Heart left ventricle (tissue), 16 donors: ENCODE measurements at places on chromosomes 7 and 10.
A peak's percentile ranks its signal among the peaks of the same experiment; 100 is the strongest.

GRCh38 chr10:36574207-36574606 lies 551.2 kb upstream of the ANKRD30A start:
- DNase-seq = no peak

- no peak for DNase-seq
These were observed 948.7 kb upstream of the GHITM start for GRCh38 chr10:83190614-83191013.

DNA sequence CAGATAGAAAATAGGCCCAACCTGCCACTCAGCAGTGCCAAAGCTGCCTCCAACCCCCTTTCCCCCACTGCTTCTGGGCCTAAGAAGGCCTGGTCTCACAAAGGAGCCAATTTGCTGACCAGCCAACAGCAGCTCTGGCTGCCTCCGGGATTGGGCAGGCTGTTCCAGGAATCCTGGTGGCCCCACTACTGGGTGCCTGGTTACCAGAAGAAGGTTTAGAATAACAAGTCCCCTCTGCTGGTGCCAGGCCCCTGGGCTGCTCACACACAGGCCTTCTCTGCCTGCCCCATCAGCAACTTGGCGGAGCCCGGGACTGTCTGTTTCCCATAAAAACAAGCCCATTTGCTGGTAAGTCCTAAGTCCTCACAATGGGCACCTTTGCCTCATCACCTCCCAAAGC lies 1.2 kb downstream of the PHKG1 start:
- peak; percentile 72 for DNase-seq

- DNase-seq = no peak
These were observed 6.9 kb upstream of the ZNF316 start for GRCh38 chr7:6630007-6630849.

DNA sequence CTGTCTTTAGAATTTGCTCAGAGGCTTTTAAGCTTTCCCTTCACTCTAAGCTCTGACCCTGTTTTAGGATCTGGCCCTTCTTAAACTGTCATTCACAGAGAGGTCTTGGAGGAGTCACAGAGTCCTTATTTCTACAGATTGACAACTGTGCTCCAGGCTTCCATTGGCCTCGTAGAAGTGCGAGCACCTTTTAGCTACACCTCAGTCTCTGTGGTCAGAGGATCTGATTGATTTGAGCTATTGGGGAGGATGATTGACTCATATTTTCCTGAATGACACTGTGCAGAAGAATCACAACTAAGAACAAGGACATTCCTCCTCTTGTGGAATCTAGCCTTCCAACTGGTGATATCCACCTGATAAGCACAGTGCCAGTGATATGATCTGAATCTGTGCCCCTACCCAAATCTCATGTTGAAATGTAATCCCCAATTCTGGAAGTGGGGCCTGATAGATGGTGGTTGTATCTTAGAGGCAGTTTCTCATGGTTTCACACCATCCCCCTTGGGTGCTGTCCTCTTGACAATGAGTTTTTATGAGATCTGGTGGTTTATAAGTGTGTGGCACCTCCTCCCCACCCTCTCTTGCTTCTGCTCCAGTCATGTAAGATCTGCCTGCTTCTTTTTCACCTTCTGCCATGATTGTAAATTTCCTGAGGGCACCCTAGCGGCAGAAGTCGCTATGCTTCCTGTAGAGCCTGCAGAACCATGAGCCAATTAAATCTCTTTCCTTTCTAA lies 3.2 kb downstream of the CYP3A7 start:
- DNase-seq = no peak

DNA sequence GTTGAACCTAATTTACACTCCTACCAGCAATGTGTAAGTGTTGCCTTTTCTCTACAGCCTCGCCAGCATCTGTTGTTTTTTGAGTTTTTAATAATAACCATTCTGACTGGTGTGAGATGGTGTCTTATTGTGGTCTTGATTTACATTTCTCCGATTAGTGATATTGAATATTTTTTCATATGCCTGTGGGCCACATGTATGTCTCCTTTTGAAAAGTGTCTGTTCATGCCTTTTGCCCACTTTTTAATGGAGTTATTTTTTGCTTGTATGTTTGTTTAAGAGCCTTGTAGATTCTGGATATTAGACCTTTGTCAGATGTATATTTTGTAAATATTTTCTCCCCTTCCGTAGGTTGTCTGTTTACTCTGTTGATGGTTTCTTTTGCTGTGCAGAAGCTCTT lies 195.3 kb downstream of the DNAJB6 start:
- DNase-seq = no peak

DNA sequence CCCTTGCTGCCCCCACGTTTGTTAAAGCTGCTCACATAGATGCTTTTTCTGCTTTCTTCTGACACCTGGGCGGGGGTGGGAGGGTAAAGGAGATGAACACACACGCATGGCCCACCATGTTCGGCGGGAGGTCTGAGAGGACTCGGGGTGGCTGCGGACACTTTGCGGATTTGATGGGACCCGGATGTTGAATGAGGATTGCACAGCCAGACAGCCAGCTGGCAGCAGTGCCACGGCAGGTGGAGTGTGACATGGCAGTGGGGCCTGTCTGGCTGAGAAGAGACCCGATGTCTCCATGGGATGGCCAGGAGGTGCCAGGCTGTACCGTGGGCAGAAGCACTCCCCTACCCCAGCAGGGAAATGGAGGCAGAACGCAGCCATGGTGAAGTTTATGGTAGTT lies 31.2 kb downstream of the PPP2R2D start:
- no peak for DNase-seq

DNA sequence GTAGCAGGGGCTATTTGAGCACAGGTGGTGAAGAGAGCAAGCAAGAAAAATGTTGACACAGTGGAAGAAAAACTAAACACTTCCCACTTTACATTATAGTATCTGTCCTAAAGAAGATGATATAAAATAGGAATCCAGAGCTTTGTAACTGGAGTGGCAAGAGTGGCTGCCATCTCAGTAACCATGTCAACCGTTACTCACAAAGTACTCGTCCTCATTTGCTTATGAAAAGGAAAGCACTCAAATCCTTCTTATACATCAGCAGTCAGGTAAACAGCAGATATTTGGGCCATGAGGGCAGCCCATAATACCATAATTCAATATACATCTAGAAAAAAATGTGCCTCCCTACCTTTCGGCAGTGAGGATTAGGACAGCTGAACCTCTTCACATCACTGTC lies 70.1 kb downstream of the RNF216 start:
- no peak for DNase-seq

DNA sequence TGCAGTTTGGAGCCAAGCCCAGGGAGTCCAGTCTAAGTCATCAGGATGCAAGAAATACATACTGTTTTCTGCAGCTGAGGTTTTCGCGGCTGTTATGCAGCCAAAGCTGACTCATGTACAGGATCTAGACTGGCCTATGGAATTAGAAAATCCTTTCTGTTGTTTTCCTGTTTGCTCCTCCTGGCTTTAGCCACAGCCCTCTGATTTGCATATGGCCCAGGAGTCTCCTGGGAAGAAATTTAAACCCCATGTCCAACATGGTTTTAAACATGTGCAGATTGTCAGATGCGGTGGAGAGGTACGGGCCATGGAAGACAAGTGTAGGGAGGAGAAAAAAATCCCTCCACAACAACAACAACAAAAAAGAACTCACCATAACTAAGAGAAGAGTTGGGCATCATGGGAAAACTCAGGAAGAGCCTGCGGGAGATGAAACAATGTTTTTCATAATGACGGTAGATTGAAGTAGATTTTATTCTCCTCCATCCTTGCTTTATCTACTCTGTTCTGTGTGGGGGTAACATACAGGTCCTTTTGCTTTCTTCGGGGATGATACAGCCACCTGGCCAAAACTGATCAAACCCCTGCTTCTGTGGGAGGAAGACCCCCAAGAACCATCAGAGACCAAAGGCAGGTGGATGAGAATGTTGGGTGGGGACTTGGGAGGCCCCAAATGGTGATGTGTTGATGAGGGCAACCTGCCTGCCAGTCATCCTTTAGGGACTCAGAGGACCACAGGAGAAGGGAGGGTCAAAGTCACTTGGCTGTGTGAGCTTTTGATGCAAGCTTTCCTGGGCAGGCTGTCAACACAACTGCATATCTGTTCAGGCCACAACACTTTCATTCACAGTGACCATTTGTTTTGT lies 29.8 kb upstream of the GNA12 start:
- no peak for DNase-seq

- DNase-seq = no peak
These were observed 12.2 kb downstream of the TAS2R16 start for GRCh38 chr7:122983261-122983660.

DNA sequence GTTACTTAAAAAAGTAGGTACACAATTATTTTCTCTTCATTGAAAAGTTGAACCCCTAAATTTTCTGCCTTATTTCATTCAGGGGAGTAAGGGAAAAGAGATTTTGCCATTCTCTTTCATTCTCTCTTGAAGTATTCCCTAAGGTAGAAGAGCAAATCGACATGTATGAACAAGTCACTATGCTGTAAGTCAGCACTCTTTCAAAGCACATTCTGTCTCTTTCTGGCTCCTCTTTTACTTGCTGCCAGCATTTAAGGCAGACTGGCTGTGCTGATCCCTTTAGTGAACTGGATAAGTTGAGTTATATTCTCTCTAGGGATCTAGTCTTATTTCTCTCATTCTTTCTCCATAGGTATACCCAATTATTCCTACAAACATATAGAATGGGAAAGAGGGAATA lies 222.3 kb upstream of the ZWINT start:
- DNase-seq = no peak

GRCh38 chr7:117459735-117460134 lies 20.1 kb upstream of the CFTR start:
- no peak for DNase-seq

DNA sequence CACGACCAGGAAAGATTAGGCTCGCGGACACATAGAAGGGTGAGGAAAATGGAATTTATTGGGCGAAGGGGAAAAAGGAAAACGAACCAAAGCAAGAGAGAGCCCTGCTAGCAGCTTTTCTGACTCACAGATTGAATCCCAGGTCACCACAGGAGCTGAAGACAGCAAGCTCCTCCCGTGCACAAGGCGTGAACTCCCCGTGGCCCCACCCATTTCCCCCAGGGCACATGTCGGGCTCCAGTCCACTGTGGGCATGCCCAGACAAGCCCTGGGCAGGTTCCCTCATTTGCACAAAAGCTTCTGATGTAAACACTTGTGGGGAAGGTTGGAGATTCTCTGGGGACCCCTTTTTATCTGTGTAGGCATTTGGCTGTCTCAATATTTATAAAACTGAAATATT lies 582.4 kb downstream of the SUGCT start:
- DNase-seq = peak; percentile 54

- no peak for DNase-seq
These were observed 25.4 kb upstream of the PRKAG2 start for GRCh38 chr7:151902311-151902710.

GRCh38 chr7:132666071-132666773 lies 90.0 kb upstream of the PLXNA4 start:
- DNase-seq = no peak

- DNase-seq = no peak
These were observed 3.3 kb downstream of the SUN3 start for GRCh38 chr7:48025624-48026023.

DNA sequence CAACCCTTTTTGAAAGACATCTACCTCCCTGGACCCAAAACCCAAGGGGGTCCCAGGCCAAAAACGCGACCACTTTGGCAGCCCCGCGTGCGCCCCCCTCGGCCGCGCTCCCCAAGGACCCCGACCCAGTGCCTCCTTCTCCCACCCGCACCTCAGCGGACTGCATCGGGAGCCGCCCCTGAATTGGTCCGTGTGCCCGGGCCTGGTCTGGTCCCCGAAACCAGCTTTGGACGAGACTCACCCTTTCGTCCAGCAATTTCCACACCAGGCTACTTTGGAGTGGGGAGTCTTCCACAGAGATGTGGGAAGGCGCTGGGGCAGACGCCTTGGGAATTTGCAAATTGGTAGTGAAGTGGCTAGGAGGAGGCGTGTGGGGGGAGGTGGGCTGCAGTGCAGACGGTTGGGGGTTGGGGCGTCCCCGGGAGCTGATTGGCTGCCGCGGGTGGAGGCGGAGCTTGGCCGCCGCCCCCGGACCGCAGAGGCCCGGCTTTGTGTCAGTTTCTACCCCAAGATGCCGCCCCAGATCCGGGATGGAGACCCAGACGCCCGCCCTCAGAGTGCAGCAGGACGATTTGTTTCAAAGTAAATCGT lies 16.9 kb downstream of the TCAF1 start:
- DNase-seq = no peak

- no peak for DNase-seq
These were observed 20.5 kb downstream of the EIF3A start for GRCh38 chr10:119060107-119060506.

GRCh38 chr7:99456288-99456687 lies 9.7 kb downstream of the ATP5MF start:
- no peak for DNase-seq

DNA sequence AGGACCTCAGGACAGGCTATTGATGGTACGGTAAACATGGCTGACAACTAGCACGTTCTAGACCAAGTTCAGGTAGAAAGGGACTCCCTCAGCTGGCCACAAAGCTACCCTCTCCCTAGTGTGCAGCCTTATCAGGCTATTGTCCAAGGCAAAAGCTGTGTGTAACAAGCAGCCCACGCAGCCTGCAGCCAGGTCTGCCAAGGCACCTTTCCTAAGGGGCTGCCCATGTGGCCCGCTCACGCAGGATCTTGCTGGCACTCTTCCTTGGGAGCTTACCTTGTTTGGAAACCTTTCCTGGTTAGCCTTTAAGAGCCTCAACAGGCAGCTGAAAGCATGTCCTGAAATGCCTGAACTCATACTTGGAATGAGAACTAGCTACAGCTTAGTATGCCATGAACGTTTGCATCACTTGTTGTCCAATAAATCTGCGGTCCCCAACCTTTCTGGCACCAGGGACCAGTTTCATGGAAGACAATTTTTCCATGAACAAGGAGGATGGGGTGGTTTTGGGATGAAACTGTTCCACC lies 51.7 kb downstream of the SYPL1 start:
- DNase-seq = no peak

DNA sequence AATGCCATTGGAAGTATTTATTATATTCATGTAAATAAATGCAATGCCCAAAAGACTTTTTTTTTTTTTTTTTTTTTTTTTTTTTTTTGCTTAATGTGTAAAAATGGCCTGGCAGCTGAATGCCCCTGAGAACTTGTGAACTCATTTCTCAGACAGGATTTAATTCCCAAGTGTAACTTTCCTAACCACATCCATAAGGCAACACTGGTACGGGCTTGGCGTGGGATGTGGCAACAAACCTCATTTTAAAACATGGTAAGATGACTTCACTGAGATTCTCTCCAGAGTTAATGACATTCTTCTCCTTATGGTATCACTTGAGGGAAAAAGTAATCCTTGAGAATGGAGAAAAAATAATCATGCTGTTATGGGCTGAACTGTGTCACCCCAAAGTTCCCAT lies 150.4 kb downstream of the DGKI start:
- DNase-seq = no peak

GRCh38 chr7:68663392-68663791 lies 934.9 kb upstream of the AUTS2 start:
- no peak for DNase-seq
